ENCODE measurements at places on chromosomes 7 and 10.

DNA sequence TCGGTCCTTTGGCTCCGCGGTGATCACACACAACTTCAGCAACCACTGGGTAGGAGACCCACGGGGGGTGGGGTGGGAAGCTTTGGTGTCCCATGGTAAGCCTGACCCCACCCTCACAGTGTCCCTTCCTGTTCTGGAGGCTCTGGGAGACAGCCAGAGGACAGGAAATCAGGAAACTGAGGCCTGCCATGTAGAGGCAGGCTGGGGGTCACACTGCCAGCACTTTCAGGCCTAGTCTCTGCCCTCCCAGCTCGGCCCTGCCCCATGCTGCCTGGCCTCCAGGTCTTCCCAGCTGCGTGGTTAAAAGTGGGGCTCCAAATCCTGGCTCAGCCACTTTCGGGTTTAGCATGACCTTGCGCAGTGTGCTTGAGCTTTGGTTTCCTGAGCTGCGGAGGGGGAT, 10.9 kb downstream of the AQP1 start:
- no peak for DNase-seq

- peak; percentile 18 for DNase-seq
Measured at GRCh38 chr10:112951359-112952281, 1.6 kb downstream of the TCF7L2 start.

GRCh38 chr10:97518301-97519043, 19.7 kb downstream of the UBTD1 start:
- DNase-seq, result no peak

DNA sequence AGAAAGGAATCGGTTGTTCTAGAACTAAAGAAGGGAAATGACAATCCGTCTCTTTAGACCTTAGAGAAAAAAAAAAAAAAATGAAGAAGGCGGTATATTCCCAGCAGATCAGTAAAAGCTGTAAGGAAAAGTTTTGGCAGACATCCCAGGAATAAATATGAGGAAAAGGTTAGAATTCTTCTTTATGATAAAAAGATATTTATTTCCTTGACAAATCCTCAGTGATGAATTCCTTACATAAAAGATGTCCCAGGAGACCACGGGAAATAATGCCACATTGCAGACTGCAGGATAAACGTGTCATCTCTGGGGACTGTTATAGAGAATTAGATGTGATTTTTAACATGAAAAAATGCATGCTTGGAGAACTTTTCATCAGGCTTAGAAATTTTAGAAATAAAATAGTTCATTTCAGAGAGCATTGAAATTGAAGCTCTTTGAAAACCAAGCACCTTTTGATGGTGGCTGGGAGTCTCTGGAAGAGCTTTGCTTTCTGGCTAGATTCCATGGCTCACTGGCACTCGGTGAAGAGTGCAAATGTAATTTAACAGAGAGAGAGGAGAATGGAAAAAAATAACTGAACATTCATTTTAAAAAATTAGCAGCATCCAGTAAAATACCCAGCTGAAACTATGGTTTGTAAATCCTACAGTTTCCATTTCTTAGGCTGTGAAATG, 98.2 kb downstream of the PRPF18 start:
- DNase-seq, result no peak

Measured in activated CD8-positive, alpha-beta memory T cell treated with anti-CD3 and anti-CD28 coated beads for 48 hours (primary cell).